ENCODE measurements at places on chromosomes 12 and 14.

- no peak for DNase-seq
Measured at GRCh38 chr12:132308853-132309595, 20.4 kb downstream of the GALNT9 start.

GRCh38 chr14:45199230-45199629 lies 53.8 kb downstream of the MIS18BP1 start:
- no peak for DNase-seq

DNA sequence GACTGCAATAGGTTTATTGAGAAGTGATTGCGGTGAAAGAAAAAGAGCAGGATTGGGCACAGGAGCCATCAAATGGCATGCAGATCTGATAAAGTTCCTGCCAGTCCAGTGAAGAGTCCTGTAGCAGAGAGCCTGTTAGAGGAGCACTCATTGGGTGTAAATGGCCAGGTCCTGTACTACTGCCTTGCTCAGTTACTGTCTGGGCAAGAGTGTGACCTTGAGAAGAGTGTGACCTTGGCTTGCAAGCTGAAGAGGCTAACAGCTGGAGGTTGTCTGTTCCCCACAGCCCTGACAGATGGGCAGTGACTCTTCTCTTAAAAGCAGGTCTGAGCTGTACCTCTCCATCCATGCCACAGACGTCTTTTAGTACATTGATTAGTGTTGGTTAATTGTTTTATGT lies 148.6 kb upstream of the SLC38A2 start:
- DNase-seq = no peak

DNA sequence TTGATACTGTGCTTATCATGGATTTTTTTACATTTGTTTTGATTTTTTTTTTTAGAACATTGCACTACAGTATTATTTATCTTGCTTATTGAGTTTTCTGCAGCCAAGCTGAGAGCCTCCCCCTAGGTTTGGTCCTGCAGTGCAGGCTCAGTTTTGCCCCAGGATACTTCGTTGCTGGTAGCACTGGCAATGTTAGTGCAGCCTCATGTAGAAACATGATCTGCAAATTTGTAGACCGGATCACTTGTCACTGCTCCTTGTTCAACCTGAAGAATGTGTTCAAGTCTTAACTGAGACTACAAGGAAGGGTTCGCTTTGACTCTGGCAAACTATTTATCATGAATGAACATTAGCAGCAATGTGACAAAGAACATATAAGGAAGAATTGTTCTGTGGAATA lies 377.2 kb upstream of the PDE3A start:
- no peak for DNase-seq

DNA sequence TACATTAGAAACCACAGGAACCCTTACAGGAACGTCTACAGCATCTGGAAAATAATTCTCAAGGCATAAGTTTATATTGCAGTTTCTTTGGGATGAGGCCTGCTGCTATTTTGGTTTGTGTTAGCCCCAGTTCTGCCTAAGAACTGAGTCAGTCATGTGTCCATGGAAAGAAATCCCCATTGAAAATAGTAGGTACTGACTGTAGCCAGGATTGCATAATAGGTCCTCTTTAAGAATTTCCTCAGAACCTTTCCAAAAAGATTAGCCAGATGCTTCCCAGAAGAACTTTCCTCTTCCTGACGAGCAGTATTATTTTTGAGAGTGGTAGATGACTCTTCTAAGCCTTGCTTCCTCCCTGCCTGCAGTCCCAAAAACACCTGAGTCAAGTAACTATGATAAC lies 52.6 kb downstream of the RASSF8 start:
- DNase-seq = no peak

GRCh38 chr12:54549774-54550451 lies 512 bp downstream of the PDE1B start:
- no peak for DNase-seq

DNA sequence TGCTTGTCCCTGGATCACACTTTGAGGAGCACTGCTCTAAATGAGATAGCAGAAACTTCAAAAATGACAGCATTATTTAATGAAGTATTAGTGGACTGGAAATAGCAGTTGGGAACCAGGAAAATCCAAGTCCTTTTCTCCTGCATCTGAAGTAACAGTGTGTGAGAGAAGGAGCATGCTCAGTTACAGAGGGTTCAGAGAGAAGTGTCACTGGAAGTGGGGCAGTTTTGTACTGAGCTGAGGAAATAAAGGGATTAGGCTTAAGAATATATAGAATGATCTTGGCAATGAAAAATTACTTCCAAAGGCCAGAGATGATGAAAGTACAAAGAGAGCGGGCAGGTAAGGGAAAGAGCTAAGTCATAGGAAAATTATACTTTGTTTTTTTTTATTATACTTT lies 130.9 kb downstream of the MIPOL1 start:
- no peak for DNase-seq

- no peak for DNase-seq
Measured at GRCh38 chr12:3139760-3140159, 62.6 kb downstream of the TSPAN9 start.

DNA sequence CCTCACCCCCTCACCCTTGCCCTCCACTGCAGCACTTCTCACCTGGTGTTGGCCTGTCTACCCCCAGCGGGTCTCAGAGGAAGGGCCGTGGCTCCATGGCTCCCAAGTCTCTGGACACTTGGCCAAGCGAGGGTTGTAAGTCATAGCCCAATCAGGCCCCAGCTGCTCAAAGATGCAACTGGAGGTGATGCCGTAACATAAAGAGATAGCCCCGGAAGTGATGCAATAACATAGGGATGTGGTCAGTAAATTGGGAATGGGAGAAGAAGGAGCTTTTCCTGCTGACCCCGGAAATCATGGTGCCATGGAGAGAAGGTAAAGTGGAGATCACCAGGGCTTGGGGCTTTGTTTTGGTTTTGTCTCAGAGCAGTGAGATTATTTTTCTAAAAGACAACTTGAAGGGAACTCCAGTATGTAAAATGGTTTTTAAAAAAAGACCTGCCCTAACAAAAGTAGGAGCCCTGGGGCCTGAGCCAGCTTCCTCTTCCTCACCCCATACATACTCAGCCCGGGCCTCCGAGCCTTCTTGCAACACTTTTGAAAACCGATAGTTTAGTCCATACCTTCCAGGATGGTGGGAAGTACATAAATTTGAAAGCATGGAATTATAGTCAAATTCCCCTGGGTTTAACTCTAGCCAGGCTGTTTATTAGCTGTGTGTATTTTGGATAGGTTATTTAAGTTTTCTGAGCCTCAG lies 212.5 kb downstream of the CRADD start:
- no peak for DNase-seq

DNA sequence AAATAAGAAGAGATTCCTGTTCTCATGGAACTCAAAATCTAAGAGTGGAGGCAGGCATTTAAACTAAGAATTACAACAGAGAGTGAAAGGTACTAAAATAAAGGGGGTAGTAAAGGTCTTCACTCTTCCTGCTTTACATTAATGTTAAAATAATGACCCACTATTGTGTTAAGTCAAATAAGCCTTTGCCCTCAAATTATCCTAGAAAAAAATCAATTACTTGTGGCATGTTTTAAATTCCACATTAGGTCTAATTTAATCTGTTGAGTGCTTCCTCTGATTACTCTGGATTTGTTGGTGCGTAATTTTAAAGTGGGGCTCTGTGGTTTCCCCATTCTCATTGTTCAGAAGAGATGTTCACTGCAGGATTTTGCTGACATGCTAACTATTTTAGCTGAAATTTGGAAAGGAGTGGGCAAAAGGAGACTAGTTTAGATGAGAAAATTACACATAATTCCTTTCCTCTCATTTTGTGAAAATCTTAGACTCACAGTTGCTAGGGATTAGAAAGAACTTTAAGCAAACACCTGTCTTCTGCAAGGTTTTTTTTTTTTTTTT lies 35.5 kb downstream of the BTG1 start:
- DNase-seq = no peak

GRCh38 chr12:119071176-119071575 lies 89.8 kb downstream of the SRRM4 start:
- DNase-seq = no peak

- no peak for DNase-seq
Measured at GRCh38 chr12:24244801-24245200, 295.3 kb upstream of the SOX5 start.

GRCh38 chr14:71423481-71423880 lies 508.7 kb upstream of the RGS6 start:
- DNase-seq = no peak

GRCh38 chr12:1948883-1949282 lies 30.4 kb upstream of the CACNA2D4 start:
- no peak for DNase-seq

- no peak for DNase-seq
Measured at GRCh38 chr12:92074889-92075288, 70.8 kb downstream of the BTG1 start.

GRCh38 chr14:22487941-22488340 lies 101.1 kb downstream of the DAD1 start:
- no peak for DNase-seq

GRCh38 chr14:64174922-64175782 lies 119.0 kb downstream of the ESR2 start:
- no peak for DNase-seq

- DNase-seq = no peak
Measured at GRCh38 chr14:59482541-59483331, 1.5 kb downstream of the L3HYPDH start.

DNA sequence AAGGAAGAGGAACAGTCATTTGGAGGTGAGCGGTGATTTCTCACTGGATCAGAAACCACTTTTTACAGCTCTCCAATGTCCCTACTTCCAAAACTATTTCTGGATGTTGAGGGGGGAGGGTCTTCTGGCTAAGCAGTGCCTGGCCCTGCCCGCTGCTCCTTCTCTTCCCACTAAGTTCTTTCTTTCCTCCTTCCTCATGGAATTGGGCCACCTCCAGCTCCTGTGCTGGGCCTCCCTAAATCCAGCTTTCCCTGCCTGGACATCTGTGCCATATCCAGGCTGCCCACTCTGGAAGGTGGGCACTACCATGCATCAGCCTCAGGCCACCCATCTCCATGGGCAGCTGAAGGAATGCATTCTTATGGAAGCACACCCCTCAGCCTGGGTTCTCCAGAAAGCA lies 11.5 kb downstream of the DHRS2 start:
- no peak for DNase-seq

GRCh38 chr14:24481622-24482324 lies 26.3 kb downstream of the CMA1 start:
- DNase-seq = peak; percentile 7

DNA sequence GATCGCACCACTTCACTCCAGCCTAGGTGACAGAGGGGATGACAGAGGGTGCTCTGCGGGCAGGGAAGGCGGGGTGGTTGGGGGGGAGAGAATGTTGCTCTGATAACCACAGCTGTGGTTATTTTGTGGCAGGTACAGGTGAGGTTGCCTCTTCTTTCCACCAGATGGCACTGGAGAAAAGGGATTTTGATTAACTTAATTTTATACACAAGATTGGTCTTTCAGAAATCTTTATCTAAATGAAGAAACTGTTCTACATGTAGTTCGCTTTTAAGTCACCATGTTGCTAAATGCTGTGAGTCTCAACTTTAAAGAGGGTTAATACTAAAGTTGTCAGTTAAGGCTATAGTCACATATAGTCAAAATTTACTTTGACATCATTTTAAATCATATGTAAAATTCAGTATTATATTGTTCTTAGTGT lies 25.7 kb downstream of the FGF23 start:
- peak; percentile 15 for DNase-seq

- no peak for DNase-seq
Measured at GRCh38 chr14:90805662-90806540, 10.3 kb downstream of the TTC7B start.

DNA sequence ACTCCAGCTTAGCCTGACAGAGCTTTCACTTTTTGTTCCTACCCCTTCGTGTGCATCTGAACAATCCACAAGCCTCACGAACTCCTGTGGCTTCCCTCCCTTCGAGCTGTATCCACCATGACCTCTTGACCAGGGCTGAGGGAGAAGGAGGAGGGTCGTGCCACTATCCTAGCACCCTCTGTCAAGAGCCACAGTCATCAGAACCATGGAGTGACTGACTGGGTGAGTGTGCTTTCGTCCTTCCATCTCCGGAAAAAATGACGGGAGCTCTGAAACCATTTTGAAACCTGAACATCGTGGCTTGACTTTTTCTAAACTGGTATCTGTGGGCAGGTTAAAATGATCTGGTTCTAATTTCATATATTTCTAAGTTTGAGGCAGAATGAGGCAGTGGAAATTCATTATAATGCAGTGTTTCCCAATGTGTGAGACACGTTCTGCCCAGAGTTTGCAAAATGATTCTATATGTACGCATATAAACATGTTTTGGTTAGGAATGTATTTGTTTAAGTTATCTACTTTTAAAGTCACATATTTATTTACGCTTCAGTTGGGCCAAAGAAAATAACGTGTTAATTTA lies 27.0 kb downstream of the IL26 start:
- no peak for DNase-seq

DNA sequence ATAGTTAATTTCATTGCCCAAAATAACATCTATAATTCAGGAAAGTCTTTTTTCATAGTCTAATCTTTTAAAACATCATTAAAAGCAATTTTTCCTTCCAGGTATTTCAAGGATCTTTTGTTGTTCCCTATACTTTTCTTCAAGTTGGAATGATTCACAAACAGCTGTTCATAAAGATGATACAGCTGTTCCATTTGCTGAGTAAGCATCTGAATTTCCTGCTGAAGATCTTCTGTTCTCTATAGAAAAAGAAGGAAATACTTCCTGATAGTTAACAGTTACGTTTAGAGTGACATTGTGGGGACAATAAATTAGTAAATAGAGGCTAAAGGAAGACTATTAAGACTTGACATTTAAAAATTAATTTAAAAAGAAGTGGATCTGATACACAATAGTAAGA lies 30.3 kb upstream of the ESR2 start:
- no peak for DNase-seq

DNA sequence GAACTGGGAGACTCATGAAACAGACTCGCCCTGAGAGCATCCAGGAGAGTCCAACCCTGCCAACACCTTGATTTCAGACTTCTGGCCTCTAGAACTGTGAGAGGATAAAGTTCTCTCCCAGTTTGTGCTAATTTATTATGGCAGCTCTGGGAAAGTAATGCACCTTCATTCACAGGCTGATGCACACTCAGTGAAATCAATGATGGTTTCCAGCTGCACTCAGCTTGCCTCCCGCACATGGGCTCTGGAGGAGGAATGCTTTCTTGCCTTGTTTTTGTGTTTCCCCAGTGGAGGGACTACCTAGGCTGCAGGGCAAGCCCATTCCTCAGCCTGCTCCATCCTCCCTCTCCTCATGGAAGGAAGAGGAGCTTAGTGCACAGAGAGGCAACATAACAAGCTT lies 45.7 kb downstream of the TMEM132C start:
- no peak for DNase-seq

- DNase-seq = no peak
Measured at GRCh38 chr12:110111476-110112334, 12.5 kb upstream of the IFT81 start.

GRCh38 chr12:122004633-122005071 lies 17.0 kb upstream of the BCL7A start:
- DNase-seq = no peak

GRCh38 chr12:76766161-76766560 lies 2.2 kb downstream of the ZDHHC17 start:
- DNase-seq = no peak

Data from stimulated activated CD8-positive, alpha-beta memory T cell treated with anti-CD3 and anti-CD28 coated beads, Interleukin-15, amount 100 ng/mL, for 1 hour (primary cell).